ENCODE measurements at places on chromosomes 12 and 14. TPM values are rescaled to one million over a fixed set of nuclear protein-coding genes. Genes with fewer than 3 reads are reported as not detected.
A peak's percentile ranks its signal among the peaks of the same experiment; 100 is the strongest.

Gene SIX1
- polyA plus RNA-seq: 0.13 TPM

DNA sequence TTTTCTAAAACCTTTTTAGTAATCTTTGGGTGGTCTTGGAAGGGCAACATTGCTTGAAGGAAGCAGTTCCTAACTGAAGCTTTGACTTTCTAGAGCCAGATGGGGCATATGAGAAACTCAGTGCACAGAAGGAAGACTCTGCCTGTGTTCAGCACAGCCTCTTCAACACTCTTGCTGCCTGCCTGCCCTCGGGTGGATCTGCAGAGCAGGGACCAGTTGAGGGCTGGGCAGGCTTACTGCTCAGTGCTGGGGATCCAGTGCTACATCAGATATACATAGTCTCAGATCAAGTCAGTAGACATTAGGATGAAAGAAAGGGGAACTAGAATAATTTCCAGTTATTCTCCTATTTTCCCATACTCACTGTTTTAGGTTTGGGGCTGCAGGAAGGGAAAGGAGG is 29.5 kb upstream of the TMX1 start:
- DNase-seq: no peak

DNA sequence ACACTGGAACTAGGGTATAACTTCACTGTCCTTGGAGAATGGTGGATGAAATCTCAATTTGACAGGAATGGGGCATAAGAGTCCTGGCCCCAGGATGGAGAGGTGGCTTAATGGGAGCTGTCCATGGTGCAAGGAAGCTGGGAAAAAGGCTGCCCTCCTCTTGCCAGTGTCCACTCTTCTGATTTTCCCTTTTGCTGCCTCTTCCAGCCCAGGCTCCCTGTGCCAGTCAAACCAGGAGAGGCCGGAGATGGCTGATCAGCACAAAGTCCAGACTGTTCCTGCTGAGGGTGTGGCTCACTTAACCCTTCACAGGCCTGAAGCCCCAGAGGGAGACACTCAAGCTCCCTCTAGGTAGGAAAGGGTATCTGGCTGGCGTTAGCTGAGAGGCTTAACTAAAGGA is at the start of gene MYO1A:
TSS of gene MYO1A (minus strand) at position 240 of the 400 bp plus-strand sequence. CDS start 1,806 bp downstream, outside the sequence.
- DNase-seq: no peak

- DNase-seq: peak; percentile 44
Measured at GRCh38 chr12:68976395-68976841, 43.4 kb upstream of the CPM start.

DNA sequence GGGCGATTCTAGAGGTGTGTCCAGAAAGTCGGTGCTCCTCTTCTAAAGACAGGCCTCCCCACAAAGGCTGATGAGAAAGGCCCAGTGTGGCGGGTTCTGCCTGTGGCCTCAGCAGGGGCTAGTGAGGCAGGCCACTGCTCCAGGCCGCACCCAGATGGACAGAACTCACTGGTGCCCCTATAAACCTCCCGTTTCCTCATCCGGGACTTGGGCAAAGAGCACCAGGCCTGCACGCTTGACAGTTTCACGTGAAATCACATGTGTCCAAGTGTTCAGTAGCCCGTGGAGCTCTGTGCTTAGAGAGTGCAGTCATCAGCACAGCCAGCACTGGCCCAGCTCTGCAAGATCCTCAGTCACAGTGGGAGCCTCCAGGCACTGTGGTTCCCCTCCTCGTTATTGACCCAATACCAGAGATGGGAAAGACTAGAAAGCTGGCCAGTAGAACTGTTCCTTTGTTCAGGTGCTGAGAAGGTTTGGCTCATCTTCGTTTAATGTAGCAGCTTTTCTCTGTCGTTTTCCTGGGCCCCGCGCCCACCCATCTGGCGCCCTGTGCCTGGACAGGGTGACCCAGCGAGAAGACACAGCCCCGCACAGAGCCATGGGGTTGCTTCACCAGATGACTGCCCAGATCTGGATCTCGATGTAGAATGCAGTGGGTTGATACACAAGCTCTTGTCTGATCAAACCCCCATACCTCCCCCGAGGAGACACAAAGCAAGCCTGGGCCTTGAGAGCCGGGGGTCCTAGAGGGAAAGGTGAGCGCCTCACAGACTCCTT is 26.3 kb downstream of the IL31 start:
- DNase-seq: peak; percentile 38

- no peak for DNase-seq
Measured at GRCh38 chr12:72865921-72866320, 593.8 kb downstream of the TRHDE start.

Gene TMEM63C
- 0.84 TPM for polyA plus RNA-seq

- DNase-seq: no peak
Measured at GRCh38 chr14:103031956-103032355, 25.4 kb downstream of the CDC42BPB start.

Measured in kidney (tissue), 22 donors.